ENCODE measurements at places on chromosomes 3 and 15.

DNA sequence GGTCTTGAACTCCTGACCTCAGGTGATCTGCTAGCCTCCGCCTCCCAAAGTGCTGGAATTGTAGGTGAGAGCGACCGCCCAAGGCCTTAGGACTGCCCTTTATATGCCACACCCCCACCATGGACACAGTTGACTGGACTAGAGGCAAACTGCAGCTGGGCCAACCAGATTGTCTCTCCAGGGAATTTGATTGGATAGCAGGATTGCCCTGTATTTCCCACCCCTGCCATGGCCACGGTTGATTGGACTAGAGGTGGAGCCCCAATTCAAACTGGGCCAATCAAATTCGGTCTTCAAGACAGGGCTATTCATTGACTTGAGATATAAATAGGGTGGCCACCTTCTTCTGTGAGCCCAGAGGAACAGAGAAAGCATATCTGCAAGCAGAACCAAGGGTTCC is 6.9 kb upstream of the CLPX start:
- DNase-seq = no peak

DNA sequence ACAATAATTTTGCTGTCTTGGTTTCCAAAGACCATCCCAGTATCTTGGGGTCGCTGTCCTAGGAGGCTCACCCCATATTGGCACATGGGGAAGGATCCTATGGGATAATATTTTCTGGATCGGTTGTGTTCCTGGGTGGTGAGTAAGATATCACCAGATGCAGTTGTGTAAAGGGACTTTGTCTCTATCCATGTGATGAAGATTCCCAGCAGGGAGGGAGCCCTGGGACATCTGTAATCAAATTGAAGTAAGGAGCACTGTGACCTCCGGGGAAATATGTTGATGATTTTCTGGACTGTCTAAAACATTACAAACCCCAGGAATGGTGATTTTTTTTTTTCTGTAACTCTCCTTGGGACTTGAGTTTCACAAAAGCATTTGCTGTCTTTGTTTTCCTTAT is 36.2 kb upstream of the LRTM1 start:
- DNase-seq = no peak

DNA sequence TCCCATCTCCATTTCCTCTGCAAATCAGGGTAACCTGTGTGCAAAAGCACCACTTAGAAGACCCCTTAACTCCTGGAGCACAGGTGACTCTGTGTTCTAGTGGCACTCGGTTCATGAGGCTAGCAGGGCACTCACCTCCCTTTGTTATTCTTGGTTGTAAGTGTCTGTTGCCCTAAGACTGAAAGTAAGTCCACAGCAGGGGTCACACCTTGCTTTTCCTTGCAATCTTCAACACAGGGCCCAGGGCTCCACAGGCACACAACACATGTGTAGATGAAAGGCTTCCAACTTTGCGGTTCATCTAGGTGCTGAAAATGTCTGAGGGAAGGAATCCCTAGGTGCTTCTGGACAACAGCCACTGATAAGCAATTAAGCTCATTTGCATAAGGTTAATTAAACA is 2.9 kb downstream of the RNU6-1 start:
- no peak for DNase-seq

DNA sequence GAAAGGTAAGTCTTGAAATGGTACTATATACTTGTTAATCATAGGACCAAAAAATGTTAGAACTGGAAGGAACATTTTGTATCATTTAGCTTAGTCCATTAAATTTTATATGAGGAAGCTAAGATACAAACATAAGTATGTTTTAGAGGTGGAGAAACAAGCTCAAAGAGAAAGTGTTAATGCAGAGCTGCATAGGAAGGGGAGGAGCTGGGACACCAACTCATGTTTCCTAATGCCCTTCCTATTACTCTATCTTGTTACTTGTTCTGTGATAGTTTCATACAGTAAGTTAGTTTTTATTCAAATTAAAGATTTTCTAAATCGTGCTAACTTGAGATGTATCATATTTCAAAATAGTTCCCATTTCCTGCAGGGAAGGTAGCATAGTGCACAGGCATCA is 7.4 kb downstream of the SLC35A5 start:
- no peak for DNase-seq

GRCh38 chr3:60916546-60916945 is 334.7 kb downstream of the FHIT start:
- DNase-seq = no peak

DNA sequence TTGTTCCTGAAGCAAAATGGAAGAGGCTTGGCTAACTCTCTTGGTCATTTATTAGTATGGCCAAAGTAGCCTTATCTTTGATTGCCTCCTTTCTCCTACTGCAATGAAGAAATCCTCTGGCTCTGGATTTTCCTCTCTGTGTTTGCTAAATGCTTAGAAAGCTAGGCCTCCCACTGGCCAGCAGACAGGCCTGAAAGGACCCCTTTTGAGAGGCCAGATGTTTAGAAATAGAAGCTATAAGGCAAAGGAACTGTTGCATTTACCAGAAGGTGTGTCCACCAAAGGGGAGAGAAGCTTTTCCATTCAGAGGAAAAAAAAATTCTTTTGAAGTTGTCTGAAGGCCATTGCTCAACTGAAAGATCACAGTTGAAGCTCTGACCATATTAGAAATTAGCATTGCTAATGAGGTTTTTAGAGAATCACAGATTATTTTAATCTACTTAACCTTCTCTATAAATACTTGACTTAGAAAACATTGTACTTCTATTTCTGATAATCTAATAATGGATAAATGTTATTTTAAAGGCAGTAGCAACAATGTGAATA is 160.8 kb downstream of the SYNPR start:
- no peak for DNase-seq

DNA sequence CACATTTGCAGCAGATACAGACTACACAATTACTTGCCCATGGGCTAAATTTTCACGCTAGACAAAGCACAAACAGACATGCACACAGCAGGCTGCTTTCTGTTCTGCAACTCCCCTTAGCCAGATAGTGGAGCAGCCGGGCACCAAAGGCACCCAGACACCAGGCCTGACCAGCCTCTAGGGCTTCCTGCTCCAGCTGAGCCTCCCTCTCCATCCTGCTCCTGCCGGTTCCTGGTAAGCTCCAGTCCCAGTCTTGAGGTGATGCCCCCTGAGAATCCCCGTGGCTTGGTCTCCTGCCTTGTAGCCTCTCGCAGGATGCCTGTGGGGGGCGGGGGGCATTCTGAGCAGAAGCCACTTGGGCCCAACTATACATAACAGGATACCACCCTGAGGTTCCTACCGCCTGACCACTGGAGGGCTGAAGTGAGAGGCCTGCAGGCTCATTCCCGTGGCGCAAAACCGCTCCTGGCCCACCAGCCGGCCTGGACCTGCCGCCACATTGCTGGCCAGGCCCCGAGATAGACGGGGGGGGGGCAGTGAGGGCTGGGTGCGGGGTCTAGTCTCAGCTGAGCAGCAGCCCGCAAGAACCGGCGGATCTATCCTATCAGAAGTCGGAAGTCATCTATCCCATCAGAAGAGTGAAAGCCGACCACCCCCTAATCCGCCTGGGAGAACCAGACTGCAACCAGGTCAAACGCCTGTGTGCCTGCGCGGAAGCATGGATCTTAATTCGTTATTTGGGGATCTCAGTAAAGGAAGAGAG is 3.9 kb downstream of the FOXL2 start:
- DNase-seq = no peak

- DNase-seq = no peak
Observed at GRCh38 chr3:168336276-168336675, 240.6 kb upstream of the GOLIM4 start.

GRCh38 chr15:92881211-92881754 is 18.8 kb upstream of the CHD2 start:
- no peak for DNase-seq

- DNase-seq = no peak
Observed at GRCh38 chr15:40829115-40829514, 607 bp upstream of the PPP1R14D start.

- DNase-seq = no peak
Observed at GRCh38 chr15:89654847-89655805, at the start of gene KIF7. KIF7 (minus strand) TSS chr15:89655467; CDS start chr15:89652930, 2,537 bp downstream.

GRCh38 chr3:123792473-123793201 is 91.5 kb downstream of the MYLK start:
- no peak for DNase-seq

DNA sequence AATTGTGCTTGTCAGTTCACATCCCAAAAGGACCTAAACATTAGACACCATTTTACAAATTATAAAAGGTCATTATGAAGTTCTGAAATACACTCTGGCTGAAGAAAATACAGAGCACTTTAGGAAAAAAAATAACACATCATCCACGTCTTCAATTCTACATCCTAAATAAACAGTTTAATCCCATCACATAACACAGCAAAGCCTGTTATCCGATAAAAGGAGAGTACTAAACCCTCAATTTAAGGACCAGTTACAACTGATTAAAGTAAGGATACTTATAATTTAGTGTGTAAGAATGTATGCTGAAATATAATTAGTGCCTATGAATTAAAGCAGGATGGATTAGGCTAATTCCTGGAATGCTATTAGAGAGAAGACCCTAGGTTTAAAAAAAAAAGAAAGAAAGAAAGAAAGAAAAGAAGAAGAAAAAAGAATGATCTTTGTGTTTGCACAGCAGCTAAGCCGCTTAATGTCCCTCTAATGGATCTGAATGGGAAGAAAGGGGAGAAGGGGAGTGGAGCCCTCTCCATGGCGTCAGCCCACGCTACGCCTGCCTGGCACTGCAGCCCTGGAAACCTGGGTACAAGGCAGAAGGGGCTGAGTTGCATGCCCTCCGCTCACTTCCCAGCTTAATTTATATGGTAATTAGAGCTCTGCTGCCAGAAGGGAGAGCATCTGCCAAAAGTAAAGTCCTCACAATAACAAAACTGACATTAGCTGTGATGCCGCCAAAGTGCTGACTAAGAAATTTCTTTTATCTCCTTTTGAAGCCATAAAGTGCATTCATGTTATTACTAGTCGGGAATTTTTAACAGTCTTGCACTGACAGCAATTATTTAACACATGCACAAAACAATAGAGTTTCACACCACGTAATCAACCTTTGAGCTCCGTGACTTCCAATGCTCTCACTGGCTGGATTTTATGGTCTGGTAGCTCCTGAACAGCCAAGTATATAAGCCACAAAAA is 90.0 kb downstream of the FSIP1 start:
- peak; percentile 51 for DNase-seq

GRCh38 chr3:172082269-172082668 is 42.9 kb downstream of the FNDC3B start:
- DNase-seq = peak; percentile 85

DNA sequence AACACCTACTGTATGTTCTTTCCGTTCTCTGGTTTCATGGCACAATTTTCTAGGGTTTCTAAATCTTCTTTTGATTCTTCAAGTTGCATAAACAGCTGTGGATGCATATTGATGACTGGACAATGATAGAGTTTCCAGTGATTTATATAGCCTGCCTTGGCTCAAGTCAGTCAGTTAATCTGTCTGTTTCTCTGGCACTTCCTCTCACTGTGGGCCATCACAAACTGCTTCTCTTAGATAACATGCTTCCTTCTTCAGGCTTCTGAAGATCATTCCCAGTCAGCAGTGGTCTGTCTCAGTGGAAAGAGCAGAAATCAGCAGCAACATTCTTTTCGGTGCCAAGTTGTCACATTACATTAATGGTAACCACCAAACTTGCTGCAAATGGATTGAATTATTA is 207.2 kb downstream of the RYR3 start:
- DNase-seq = no peak

GRCh38 chr3:100129941-100130340 is 15.6 kb upstream of the FILIP1L start:
- DNase-seq = no peak

GRCh38 chr3:58404396-58404795 is 29.2 kb downstream of the PDHB start:
- DNase-seq = no peak

GRCh38 chr3:112672716-112673541 is 32.0 kb upstream of the CCDC80 start:
- DNase-seq = no peak

- no peak for DNase-seq
Observed at GRCh38 chr15:75207618-75208500, 6.2 kb downstream of the C15orf39 start.

DNA sequence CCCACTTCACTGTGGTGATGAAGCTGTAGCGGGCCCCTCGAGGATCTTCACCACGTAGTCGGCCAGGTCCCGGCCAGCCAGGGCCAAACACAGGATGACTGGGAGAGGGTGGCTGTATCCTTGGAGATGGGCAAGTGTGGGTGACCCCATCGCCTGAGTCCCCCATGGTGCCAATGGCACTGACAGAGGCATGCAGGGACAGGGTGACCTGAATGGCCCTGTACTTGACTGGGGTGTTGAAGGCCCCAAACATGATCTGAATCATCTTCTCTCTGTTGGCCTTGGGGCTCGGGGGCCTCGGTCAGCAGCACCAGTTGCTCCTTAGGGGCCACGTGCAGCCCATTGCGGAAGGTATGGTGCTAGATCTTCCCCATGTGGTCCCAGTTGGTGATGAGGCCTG is 17.1 kb upstream of the AP3B2 start:
- no peak for DNase-seq

DNA sequence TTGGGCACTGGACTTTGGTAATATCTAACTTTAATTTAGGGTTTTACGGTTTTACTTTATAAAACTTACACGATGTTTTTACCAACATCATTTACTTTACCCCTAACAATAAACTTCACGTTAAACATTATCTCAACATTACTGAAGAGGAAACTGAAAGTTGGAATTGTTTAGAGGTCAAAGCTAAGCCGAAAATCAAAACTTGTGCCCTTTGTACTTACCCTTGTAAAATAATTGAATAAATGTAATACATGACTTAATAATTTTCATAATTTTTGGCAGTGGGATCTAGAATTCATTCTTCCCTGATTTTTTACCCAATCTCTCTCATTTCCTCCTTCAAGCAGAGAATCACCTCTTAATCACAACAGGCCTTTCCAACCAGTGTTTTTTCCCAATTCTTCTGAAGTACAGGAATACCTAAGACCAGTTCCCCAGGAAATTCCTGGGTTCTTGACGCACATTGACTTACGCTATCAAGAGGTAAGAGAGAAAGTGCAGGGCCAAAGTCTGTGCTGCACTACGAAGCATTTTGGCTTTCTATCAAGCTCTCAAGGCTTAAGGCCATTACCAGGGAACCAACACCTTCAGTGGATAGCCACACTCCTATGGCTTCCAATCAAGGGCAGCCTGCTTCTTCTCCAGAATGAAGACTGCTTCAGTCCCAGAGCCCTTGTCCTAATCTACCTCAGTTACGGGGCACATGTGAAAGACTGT is 11.9 kb upstream of the SEMA6D start:
- DNase-seq = no peak

DNA sequence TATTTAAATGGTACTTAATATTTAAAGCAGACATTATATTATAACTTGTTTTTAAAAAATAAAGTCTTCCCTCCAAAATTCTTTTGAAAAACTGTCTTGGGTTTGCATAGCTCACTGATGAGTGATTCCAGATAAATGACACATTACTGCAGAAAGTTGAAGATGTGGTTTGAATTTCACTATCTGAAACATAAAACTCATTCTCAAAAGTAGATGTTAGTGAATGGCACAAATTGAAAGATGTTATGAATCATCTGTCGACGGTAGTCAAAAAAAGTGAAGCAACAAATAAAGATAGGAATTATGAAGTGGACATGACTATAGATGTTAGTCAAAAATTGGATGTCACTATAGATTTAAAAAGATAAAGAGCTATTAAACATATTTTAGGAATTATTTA is 280.5 kb downstream of the GAP43 start:
- no peak for DNase-seq

GRCh38 chr3:169146179-169146665 is 517.3 kb downstream of the MECOM start:
- no peak for DNase-seq

Data from SK-N-MC (cell line).